ENCODE measurements at places on chromosomes 12 and 14.
A peak's percentile ranks its signal among the peaks of the same experiment; 100 is the strongest.

GRCh38 chr12:132393991-132394949 lies 64.9 kb upstream of the GALNT9 start:
- DNase-seq: no peak

GRCh38 chr12:68350753-68351152 lies 18.6 kb upstream of the MDM1 start:
- no peak for DNase-seq

- DNase-seq: no peak
These were observed 19.3 kb downstream of the CHD8 start for GRCh38 chr14:21436567-21437062.

GRCh38 chr14:69879175-69880043 lies at the start of gene SMOC1:
Gene SMOC1, plus strand, starts transcription at chr14:69879416. Its CDS starts 263 bp downstream, at chr14:69879679.
- peak; percentile 96 for DNase-seq

DNA sequence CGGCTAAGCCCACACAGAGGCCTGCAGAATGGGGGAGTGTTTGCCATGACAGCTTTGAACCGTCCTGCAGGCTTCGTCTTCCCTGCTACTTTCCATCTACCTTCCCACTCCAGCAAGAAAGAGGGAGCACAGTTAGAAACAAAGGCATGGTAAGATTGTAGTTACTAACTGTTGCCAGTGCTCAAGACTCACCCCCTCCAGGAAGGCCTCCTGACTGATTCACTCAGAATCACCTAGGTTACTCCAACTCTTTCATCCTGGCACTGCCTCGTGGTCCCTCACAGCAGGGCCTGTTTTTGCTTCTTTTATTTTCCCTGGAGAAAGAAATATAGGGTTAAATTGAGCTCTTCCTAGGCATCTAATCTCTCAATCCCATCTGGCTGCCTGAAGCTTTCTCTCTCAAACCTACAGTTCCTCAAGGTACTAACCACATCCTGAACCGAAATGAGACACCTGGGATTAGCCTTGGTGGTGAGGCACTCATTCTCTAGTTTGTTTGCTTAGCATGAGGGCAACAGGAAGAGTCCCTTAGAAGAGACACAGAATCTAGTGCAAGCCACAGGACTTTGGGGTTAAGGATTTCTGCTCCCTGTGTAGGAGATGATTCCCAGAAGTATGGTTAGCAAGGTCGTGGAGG lies 7.8 kb downstream of the GALNT6 start:
- no peak for DNase-seq

DNA sequence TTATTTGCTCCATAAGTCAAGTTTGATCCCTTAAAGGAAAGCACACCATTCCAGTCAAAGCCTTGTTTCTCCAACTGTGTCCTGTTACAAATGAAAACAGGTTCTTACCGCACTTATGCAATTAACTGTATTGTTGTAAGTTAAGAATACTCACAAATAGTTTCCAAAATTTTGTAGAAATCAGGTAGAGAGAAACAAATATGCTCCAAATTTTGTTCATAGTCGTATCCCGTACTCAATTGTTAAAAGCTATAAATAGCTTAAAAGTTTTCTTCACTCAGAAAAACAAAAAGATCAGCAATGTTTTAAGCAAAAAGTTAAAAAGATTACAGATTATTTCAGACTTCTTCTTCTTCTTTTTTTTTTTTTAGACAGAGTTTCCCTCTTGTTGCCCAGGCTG lies 4.0 kb upstream of the AACS start:
- no peak for DNase-seq

GRCh38 chr12:97267594-97268202 lies 194.9 kb upstream of the RMST start:
- DNase-seq: no peak
